MCF 10A (cell line): ENCODE measurements at places on chromosomes 2 and 18. TPM values are rescaled to one million over a fixed set of nuclear protein-coding genes. Genes with fewer than 3 reads are reported as not detected.

Gene ACTG2
- total RNA-seq = not detected in 2 replicates

Gene EVA1A
- total RNA-seq = 7.6 and 14.4 TPM in 2 replicates

Gene SPC25
- total RNA-seq = 2.5 and 3.5 TPM in 2 replicates

Gene NAT8
- total RNA-seq = not detected in 2 replicates

Gene GRB14
- 1.5 and 2.0 TPM in 2 replicates for total RNA-seq

Gene MPP4
- total RNA-seq = 0.29 TPM in 1 of 2 replicates, not detected in the other

Gene ACKR3
- total RNA-seq = 0.29 and 0.61 TPM in 2 replicates

Gene MROH2A
- not detected in 2 replicates for total RNA-seq

Gene SPOPL
- 15.8 and 17.7 TPM in 2 replicates for total RNA-seq

Gene SERPINB10
- not detected in 2 replicates for total RNA-seq

Gene APOB
- 0.05 TPM in 1 of 2 replicates, not detected in the other for total RNA-seq

DNA sequence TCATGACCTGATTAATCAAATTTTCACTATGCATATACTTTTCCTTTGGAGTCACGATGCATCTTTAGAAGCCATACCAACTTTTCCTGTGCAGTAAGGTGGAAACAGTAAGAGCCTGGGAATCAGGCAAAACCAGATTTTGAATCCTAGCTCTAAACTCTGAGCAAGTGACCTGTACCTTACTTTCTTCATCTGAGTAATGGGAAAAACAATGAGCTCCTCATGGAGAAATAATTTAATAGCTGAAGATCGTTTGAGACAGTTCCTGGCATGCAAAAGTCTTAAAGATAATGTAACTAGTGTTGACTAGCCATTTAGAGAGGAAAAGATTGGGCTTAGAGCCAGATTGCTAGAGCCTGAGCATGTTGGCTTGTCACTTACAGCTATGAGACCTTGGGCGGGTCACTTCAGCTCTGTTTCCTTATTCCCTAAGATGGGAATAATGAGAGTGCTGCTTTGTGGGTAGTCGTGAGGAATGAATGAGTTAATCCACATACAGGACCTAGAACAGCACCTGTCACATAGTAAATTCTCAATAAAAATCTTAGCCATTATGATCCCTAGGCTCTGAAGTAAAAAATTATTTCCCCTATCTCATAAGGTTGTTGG, 17.7 kb upstream of the CCNYL1 start:
- H3K27me3 ChIP-seq = no peaks in the 10 kb centered on the region
- H3K4me3 ChIP-seq = no peak overlapping the region
- H3K27ac ChIP-seq = no peak overlapping the region
- no peak for DNase-seq

- H3K4me3 ChIP-seq = no peak overlapping the region
- DNase-seq = no peak
- H3K27me3 ChIP-seq = no peaks in the 10 kb centered on the region
- no peaks in the 10 kb centered on the region for H3K4me1 ChIP-seq
Measured at GRCh38 chr2:60064687-60065389, 488.6 kb downstream of the BCL11A start.

GRCh38 chr18:65235966-65236624, 514.7 kb upstream of the CDH7 start:
- no peak overlapping the region for H3K4me3 ChIP-seq
- no peaks in the 10 kb centered on the region for H3K36me3 ChIP-seq
- peaks cover 62% of the 10 kb centered on the region for H3K27me3 ChIP-seq
- no peaks in the 10 kb centered on the region for H3K4me1 ChIP-seq
- peak; percentile 62 for DNase-seq

GRCh38 chr18:36255072-36255698, 42.3 kb upstream of the FHOD3 start:
- H3K4me3 ChIP-seq = no peak overlapping the region
- no peak for DNase-seq
- no peaks in the 10 kb centered on the region for H3K27me3 ChIP-seq
- H3K27ac ChIP-seq = no peak overlapping the region
- no peaks in the 10 kb centered on the region for H3K4me1 ChIP-seq
- H3K36me3 ChIP-seq = peaks cover 91% of the 10 kb centered on the region

- no peak overlapping the region for H3K27ac ChIP-seq
- H3K4me1 ChIP-seq = peaks cover 15% of the 10 kb centered on the region
- H3K27me3 ChIP-seq = no peaks in the 10 kb centered on the region
- DNase-seq = no peak
- H3K4me3 ChIP-seq = no peak overlapping the region
- H3K36me3 ChIP-seq = peaks cover 6% of the 10 kb centered on the region
Measured at GRCh38 chr2:113217455-113218282, 43.9 kb downstream of the PSD4 start.

DNA sequence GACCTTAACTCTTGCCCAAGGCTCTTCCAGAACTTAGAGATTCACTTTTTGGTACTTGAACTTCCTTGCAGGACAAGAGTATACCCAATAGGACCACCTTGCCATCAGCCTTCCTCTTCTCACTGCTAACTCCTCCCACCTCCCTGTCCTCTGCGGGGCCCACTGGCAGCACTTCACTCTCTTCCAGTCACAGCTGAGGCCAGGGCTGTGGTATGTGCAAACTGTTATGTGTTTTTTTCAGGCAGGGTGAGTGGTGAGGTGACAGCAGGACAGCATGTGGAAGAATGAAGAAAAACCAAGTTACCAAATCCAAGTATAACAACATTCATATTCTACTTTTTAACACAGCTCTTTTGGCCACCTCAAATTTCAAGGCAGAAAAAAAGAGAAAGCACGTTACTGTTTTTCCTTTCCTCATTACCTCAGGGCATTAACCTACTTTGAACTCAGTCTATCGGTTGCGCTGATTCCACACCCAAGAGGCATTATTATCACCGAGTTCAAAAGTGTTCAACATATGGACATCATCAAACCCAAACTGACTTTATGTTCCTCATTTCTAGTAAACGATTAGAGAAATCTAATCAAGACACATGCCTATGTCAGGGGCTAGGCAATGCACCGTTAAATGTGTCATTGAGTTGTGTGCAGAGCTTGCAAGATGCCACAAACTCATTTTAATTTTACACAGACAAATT, 605.2 kb upstream of the SYT4 start:
- no peak overlapping the region for H3K4me3 ChIP-seq
- H3K27me3 ChIP-seq = no peaks in the 10 kb centered on the region
- H3K4me1 ChIP-seq = peaks cover 9% of the 10 kb centered on the region
- no peaks in the 10 kb centered on the region for H3K36me3 ChIP-seq
- no peak for DNase-seq

- no peaks in the 10 kb centered on the region for H3K36me3 ChIP-seq
- DNase-seq = no peak
- H3K4me3 ChIP-seq = no peak overlapping the region
Measured at GRCh38 chr2:72276356-72276755, 128.7 kb upstream of the CYP26B1 start.

- H3K4me1 ChIP-seq = no peaks in the 10 kb centered on the region
- H3K36me3 ChIP-seq = peaks cover 74% of the 10 kb centered on the region
- H3K4me3 ChIP-seq = no peak overlapping the region
- H3K27me3 ChIP-seq = no peaks in the 10 kb centered on the region
- H3K27ac ChIP-seq = no peak overlapping the region
Measured at GRCh38 chr2:1642066-1642861, 102.1 kb downstream of the PXDN start.

DNA sequence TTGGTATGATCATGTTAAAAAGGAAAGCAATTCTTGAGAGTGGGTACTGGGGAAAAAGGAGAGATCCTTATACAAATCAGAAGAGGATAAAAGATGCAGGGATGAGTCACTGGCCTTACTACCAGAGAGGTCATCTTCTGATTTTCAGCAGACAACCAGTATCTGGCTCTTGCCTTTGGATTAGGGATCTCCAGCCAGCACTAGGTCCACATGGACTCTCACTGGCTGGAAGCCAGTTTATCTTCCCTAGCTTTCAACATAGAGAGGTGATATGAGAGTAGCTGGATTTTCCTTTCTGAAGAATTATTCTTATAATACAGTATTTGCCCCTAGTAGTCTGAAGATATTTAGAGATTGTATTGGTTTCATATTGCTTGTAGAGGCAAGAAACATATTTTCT, 30.2 kb downstream of the CERKL start:
- H3K36me3 ChIP-seq = no peaks in the 10 kb centered on the region
- DNase-seq = peak; percentile 12
- H3K27me3 ChIP-seq = no peaks in the 10 kb centered on the region
- H3K4me1 ChIP-seq = no peaks in the 10 kb centered on the region
- H3K27ac ChIP-seq = no peak overlapping the region

GRCh38 chr2:238380785-238381184, 45.9 kb upstream of the ASB1 start:
- H3K4me1 ChIP-seq = peaks cover 6% of the 10 kb centered on the region
- H3K27ac ChIP-seq = no peak overlapping the region
- H3K4me3 ChIP-seq = no peak overlapping the region
- peaks cover 19% of the 10 kb centered on the region for H3K36me3 ChIP-seq

DNA sequence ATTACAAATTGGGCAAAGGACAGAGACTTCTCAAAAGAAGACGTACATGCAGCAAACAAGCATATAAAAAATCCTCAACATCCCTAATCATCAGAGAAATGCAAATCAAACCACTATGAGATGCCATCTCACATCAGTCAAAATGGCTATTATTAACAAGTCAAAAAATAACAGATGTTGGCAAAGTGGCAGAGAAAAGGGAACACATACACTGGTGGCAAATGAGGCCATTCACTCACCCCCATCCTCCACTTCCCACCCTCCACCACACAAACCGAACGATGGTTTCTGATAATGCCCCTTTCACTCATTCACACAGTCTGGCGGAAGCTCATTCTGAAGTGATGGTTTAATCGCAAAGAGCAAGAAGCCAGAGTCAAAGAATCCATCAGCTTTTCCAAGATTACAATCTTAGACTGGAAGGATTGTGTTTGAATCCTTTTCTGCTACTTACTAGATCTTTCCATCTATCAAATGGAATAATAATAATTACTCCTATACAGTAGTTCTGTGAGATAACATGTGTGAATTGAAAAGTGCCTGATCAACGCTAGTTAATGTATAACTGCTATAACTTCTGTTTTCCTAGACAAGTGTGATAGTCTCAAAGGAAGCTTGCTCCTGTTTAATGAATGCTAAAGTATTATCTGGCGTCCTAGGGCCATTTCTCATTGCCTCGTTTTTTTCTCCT, 16.9 kb upstream of the CD28 start:
- DNase-seq = no peak
- no peak overlapping the region for H3K4me3 ChIP-seq
- H3K27me3 ChIP-seq = no peaks in the 10 kb centered on the region
- H3K27ac ChIP-seq = no peak overlapping the region

- DNase-seq = peak; percentile 35
- no peaks in the 10 kb centered on the region for H3K27me3 ChIP-seq
- H3K4me3 ChIP-seq = peak overlapping the region; percentile 41
- H3K4me1 ChIP-seq = peaks cover 27% of the 10 kb centered on the region
Measured at GRCh38 chr2:67400560-67401485, 3.7 kb downstream of the ETAA1 start.

DNA sequence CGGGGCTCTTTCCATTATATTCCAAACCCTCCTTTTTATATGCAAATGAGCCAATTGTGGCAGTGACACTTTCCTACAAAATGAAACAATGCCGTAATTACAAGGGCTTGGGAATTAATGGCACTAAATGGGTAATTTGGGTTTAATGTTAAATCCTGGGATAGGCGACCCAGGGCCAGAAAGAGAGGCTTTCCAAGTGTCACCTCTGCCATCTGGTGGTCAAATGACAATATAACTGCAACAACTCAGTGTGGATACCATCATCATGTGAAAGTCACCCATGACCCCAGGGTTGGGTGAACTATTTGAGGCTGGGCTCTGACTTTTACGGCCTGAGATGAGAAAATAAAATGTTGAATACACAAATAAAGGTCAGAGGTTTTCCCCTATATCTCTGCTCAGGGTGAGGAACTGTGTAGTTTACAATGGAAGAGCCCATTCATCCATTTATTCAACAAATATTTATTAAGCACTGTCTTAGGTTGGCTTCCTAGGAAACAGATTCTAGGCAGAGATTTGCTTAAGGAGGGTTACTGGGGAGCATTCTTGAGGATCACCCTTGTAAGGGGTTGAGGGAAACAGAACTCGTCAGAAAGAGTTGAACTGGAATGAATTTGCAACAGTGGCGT, 13.6 kb upstream of the THADA start:
- H3K4me3 ChIP-seq = no peak overlapping the region
- H3K27ac ChIP-seq = no peak overlapping the region
- H3K4me1 ChIP-seq = peaks cover 6% of the 10 kb centered on the region
- H3K27me3 ChIP-seq = no peaks in the 10 kb centered on the region
- no peaks in the 10 kb centered on the region for H3K36me3 ChIP-seq
- peak; percentile 71 for DNase-seq

DNA sequence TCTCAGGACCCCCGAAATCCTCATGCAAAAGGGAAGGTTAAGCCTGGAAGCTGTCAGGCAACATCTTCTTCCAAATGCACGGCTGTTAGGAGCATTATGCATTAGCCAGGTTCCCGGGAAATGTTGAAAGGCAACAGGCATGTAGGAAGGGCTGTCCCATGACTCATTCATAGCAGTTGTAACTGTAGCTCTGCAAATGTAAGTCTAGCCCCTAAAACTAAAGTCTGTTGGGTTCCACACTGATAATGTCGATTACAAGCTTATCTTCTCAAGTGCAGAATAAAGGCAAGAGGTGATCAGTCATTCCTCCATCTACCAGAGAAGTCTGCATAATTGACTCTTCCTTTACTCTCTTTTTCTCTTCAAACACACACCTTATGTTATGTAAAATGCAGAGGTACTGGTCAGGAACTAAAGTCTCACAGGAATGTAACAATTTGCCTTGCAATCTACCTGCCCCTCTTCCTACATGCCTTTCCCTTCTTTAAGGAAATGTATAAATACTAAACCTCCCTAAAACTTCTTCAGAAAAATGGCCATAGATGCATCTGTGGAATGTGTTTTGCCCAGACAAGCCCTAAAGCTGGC, 99.8 kb downstream of the AKAIN1 start:
- no peak for DNase-seq
- no peak overlapping the region for H3K27ac ChIP-seq
- H3K4me1 ChIP-seq = peaks cover 13% of the 10 kb centered on the region
- no peaks in the 10 kb centered on the region for H3K27me3 ChIP-seq
- H3K4me3 ChIP-seq = no peak overlapping the region

DNA sequence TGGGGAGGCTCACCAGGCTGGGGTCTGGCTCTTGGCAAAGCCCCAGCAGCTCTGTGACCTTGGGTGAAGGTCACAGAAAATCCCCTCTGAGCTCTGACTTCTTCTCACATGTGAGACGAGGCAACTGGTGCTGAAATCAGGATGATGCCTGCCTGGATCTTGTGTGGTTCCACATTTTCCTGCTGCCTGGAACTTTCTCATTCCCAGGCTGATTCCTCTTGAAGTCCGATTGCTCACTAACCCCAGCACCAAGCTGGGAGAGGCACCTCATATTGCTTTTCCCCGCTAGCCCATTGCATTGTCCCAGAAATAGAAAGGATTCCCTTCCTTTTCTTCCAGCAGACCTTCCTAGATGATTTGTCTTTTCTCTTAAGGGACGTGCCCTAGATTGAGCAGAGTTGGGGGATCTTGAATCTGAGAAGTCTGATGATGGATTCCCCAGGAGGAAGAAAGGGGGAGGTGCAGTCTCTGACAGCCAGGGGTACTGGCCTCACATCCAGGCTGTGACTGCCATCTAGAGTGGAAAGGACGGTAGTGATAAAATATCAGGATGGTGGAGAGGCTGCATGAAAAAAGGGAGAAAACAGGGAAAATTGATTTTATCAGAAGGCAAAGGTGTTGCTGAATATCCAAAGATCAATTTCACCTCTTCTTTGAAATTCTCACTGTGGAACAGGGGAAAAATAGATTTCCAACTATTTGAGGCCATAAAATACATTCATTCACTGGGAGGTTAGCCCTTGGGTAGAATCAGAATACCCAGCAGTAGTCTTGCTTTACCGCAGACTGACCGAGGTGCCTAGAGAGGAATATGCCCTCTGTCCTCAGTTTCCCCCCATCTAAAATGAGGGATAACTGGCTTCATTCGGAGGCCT, 96.3 kb downstream of the FAM210A start:
- no peaks in the 10 kb centered on the region for H3K4me1 ChIP-seq
- no peak overlapping the region for H3K27ac ChIP-seq
- H3K4me3 ChIP-seq = no peak overlapping the region
- H3K27me3 ChIP-seq = peaks cover 15% of the 10 kb centered on the region
